H4 (cell line): ENCODE measurements at places on chromosomes 6 and 20.

- DNase-seq, result peak; percentile 35
Measured at GRCh38 chr6:111530218-111530617, 47.2 kb upstream of the REV3L start.

DNA sequence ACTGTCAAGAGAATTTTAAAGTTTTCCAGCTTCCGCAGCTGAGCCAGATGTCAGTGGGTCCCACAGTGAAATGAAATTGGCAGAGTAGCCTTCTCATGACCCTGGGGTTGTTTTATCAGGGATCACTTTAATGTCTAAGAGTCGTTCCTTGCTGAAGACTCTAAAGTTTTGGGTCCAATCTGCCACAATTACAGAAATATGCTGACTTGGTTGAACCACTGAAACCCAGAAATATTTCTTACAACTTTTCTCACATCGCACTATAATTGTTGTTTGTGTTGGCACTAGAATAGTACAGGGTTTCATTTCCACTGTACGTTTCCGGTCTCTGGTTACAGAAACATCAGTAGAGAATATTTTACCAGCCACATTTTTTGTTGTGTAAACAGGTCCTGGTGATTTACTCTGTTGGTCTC is 109.0 kb downstream of the HMGCLL1 start:
- peak; percentile 45 for DNase-seq

- no peak for DNase-seq
Measured at GRCh38 chr20:329851-330232, 4.5 kb downstream of the SOX12 start.

DNA sequence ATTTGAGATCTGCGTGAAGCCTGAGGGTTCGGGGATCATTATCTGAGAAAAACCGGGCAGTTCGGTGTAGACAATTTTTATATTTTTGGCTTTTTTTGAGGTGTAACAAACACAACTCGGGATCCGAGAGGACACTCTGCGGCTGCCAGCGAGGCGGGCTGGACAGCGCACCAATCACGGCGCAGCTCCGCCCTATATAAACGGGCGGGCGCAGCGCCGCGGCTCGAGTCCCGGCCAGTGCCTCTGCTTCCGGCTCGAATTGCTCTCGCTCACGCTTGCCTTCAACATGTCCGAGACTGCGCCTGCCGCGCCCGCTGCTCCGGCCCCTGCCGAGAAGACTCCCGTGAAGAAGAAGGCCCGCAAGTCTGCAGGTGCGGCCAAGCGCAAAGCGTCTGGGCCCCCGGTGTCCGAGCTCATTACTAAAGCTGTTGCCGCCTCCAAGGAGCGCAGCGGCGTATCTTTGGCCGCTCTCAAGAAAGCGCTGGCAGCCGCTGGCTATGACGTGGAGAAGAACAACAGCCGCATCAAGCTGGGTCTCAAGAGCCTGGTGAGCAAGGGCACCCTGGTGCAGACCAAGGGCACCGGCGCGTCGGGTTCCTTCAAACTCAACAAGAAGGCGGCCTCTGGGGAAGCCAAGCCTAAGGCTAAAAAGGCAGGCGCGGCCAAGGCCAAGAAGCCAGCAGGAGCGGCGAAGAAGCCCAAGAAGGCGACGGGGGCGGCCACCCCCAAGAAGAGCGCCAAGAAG is 69.0 kb downstream of the HFE start:
- peak; percentile 81 for DNase-seq

- DNase-seq, result no peak
Measured at GRCh38 chr6:67165606-67166005, 1458.6 kb upstream of the EYS start.
